Muscle of leg (tissue), 16 donors: ENCODE measurements at places on chromosomes 11 and 22. TPM values are rescaled to one million over a fixed set of nuclear protein-coding genes. Genes with fewer than 3 reads are reported as not detected.

YPEL1 gene
- 18.8 TPM for total RNA-seq

RASSF10 gene
- 0.35 TPM for total RNA-seq

GRCh38 chr11:77142091-77142975 is 14.3 kb downstream of the MYO7A start:
- no peaks in the 10 kb centered on the region for H3K36me3 ChIP-seq
- H3K4me1 ChIP-seq, result peaks cover 57% of the 10 kb centered on the region
- no peak overlapping the region for H3K4me3 ChIP-seq
- peaks cover 30% of the 10 kb centered on the region for H3K27me3 ChIP-seq

OR8K5 gene
- total RNA-seq, result not detected

DNA sequence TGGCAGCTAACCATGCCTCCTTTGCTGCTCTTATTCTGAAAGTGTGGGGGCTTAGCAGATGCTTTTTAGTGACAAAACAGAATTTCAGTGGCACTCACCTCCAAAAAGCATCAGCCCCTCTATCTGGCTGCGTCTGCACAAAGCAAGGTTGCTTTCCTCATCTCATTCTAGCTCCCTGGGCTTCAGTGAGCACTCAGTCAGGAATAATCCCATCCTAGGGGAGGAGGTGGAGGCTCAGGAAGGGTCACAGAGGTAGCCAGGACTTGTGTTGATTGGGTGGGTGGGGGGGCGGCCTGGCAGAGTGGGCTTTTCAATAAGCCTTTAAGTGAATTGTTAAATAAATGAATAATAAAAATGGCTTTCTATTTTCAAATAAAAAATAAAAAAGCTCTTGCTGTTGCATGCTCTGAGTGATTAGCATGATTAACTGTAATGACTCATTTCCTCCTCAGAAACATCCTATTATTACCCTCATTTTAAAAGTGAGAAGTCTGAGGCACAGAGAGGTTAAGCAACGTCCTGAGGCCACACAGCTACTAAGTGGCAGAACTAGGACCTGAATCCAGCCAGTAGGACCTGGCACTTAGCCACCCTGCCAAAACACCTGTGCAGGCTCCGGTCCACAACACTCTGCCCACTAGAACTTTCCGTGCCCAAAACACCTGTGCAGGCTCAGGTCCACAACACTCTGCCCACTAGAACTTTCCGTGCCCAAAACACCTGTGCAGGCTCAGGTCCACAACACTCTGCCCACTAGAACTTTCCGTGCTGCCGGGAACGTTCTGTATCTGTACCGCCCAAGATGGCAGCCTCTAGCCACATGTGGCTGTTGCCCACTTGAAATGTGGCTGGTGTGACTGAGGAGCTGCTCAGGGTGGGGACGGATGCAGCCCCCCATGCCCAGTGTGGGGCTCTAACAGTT is 5.5 kb downstream of the B3GAT1 start:
- H3K4me1 ChIP-seq, result peaks cover 4% of the 10 kb centered on the region
- H3K27ac ChIP-seq, result no peak overlapping the region
- no peaks in the 10 kb centered on the region for H3K36me3 ChIP-seq
- peaks cover 35% of the 10 kb centered on the region for H3K27me3 ChIP-seq
- DNase-seq, result no peak

- no peak overlapping the region for H3K4me3 ChIP-seq
- DNase-seq, result peak; percentile 75
- H3K27me3 ChIP-seq, result no peaks in the 10 kb centered on the region
- peaks cover 18% of the 10 kb centered on the region for H3K4me1 ChIP-seq
- no peak overlapping the region for H3K27ac ChIP-seq
- H3K36me3 ChIP-seq, result peaks cover 56% of the 10 kb centered on the region
Measured at GRCh38 chr11:62593434-62594044, 2.2 kb upstream of the TUT1 start.

- DNase-seq, result no peak
- H3K27ac ChIP-seq, result no peak overlapping the region
- no peak overlapping the region for H3K4me3 ChIP-seq
- peaks cover 15% of the 10 kb centered on the region for H3K36me3 ChIP-seq
- H3K4me1 ChIP-seq, result peaks cover 80% of the 10 kb centered on the region
Measured at GRCh38 chr11:57643802-57644201, 5.9 kb downstream of the YPEL4 start.

ZDHHC8 gene
- total RNA-seq, result 13.7 TPM

- no peak overlapping the region for H3K4me3 ChIP-seq
- H3K27me3 ChIP-seq, result no peaks in the 10 kb centered on the region
- no peak overlapping the region for H3K27ac ChIP-seq
- no peaks in the 10 kb centered on the region for H3K4me1 ChIP-seq
- no peaks in the 10 kb centered on the region for H3K36me3 ChIP-seq
- no peak for DNase-seq
Measured at GRCh38 chr22:34709641-34710040, 356.3 kb upstream of the ISX start.

DNA sequence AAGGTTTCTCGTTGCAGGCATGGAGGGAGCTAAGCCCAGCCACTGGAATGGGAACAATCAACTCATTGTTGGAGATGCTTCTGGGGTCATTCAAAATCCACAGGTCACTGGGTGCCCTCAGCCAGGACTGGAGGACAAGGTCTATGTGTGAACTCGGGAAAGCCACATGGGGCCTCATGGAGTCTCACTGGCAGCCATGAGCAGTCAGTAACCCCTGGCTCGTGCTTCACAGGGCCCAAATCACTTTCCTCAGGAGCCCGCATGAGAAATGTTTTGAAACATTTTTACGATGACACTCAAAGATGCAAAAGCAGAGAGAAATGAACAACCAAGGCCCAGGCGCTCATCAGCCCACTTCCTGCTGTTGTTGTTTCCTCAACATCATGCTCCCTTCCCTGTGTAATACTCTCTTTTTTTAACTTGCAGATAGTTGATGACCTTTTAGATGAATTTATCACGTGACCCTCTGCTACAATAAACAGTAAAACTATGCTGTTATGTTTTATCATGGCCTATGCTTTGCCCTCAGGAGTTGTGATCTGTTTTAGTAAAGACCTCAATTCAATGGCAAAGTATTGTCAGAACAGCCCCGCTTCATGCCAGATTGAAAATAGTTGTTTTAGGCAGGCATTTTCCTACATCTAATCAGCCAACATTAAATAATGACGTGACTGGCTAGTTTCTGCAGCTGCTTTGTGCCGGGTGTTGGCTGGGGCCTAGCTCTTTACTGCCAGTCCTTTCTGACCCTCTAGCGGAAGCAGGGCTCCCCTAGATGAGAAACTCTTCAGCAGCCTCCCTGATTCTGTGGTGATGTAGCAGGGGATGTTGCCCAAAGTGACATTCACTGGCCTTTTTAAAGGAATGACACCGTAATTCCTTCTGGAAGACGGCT is 39.7 kb downstream of the ADAMTS15 start:
- no peak overlapping the region for H3K27ac ChIP-seq
- no peak for DNase-seq
- peaks cover 2% of the 10 kb centered on the region for H3K36me3 ChIP-seq
- H3K4me3 ChIP-seq, result no peak overlapping the region

DNA sequence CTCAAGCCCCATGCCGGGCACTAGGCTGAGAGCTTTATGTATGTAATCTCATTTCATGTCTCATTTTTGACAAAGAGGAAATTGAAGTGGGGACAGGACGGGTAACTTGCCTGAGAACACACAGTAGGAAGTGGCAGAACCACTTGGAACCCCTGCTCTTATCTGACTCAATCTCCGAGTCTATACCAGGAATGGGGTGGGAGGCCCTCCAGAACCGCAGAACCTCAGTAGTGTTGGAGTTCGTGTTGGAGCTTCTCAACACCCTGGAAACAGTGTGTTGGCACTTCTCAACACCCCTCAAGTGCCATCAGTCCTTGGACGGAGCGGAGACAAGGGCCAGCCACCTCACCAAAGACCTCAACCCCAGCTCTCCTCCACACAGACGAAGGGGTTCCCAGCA is 38.8 kb upstream of the POLA2 start:
- H3K27ac ChIP-seq, result no peak overlapping the region
- no peak for DNase-seq
- peaks cover 19% of the 10 kb centered on the region for H3K4me1 ChIP-seq
- peaks cover 4% of the 10 kb centered on the region for H3K36me3 ChIP-seq
- H3K27me3 ChIP-seq, result peaks cover 14% of the 10 kb centered on the region

DGAT2 gene
- 0.31 TPM for total RNA-seq

DNA sequence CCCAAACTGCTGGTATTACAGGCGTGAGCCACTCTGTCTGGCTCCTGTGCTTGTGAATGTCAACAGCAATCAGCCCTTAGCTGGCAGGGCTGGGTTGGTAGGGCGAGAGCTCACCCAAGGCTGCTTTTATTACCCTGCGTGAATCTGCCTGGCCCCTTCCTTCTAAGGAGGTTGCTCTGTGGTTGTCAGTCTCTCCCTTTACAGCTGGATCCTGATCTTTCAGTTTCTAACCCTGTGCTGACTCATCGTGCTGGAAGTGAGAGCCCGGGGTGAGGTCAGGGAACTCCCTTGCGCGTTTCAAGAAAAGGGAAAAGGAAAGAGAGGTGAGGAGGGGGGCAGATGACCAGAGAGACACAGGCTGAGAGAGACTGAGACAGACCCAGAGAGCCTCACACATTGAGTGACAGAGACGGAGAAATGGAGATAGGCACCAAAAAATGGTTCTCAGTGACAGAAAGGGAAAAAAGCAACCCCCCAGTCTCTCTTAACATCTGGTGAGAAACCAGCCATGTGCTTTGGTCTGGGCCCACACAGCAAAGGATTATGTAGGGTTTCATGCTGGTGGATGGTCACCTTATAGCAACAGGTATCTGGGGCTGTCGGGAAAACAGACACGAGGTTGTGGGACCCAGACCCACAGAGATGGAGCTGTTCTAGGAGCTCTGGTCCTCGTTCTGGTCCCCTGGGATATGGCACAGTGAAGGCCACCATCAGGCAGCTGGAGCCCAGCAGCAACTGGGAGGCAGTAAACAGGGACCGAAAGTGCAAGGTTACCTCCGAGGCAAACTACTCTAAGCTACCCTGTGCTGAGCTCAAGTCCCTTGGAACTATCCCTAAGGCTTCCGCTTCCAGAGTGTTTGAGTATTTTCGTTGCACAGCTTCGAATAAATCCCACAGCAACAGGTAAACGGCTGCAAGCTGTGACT is 2.5 kb downstream of the TCN2 start:
- peak; percentile 78 for DNase-seq
- H3K36me3 ChIP-seq, result peaks cover 10% of the 10 kb centered on the region
- H3K4me1 ChIP-seq, result peaks cover 37% of the 10 kb centered on the region
- no peaks in the 10 kb centered on the region for H3K27me3 ChIP-seq
- H3K4me3 ChIP-seq, result no peak overlapping the region
- peak overlapping the region; percentile 67 for H3K27ac ChIP-seq

TYR gene
- not detected for total RNA-seq

DNA sequence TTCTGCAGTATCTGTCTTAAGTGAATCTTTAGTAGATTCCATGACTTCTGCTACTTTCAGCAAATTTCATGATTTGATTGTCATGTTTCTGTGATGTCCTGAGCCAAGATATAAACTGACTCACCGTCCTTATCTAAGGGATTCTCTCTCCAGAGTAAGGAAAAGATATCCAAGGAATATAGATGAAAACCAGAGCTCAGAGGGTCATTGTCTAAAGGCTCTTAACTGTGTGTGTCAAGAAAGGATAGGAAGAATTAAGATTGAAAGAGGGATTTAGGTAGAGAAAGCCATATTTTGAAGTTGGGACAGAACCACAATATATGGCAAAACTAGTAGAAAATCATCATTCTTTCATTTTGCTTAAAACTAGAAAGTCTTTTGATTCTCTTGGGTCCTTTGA is 50.7 kb downstream of the PPME1 start:
- no peak for DNase-seq
- H3K4me3 ChIP-seq, result no peak overlapping the region
- H3K36me3 ChIP-seq, result peaks cover under 1% of the 10 kb centered on the region
- no peaks in the 10 kb centered on the region for H3K27me3 ChIP-seq
- H3K4me1 ChIP-seq, result no peaks in the 10 kb centered on the region
- no peak overlapping the region for H3K27ac ChIP-seq

KRTAP5-9 gene
- not detected for total RNA-seq

AQP11 gene
- 0.75 TPM for total RNA-seq

HBE1 gene
- total RNA-seq, result 10.3 TPM

DNA sequence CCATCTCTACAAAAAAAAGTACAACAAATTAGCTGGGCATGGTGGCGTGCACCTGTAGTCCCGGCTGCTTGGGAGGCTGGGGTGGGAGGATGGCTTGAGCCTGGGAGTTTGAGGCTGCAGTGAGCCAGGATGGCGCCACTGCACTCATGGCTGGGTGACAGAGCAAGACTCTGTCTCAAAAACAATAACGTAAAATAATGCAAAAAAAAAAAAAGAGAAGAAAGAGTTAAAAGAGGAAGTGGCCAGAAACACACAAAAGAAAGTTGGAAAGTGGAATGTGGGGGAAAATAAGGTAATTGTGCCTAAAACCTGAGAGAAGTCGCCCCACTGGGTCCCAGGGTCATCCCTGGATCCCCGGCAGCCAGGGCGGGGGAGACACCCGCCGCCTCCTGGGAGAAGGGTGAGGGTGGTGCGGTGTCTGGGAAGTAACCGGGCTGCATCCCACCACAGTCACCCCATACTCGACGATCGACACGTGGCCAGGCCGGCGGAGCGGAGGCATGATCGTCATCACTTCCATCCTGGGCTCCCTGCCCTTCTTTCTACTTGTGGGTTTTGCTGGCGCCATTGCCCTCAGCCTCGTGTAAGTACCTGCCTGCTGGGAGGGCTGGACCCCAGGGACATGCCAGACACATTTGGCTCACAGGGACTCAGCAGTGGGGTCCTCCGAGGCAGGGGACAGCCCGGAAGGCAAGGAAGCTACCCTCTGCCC is 8.1 kb downstream of the UPK3A start:
- DNase-seq, result no peak
- no peak overlapping the region for H3K27ac ChIP-seq
- H3K4me3 ChIP-seq, result no peak overlapping the region

DNA sequence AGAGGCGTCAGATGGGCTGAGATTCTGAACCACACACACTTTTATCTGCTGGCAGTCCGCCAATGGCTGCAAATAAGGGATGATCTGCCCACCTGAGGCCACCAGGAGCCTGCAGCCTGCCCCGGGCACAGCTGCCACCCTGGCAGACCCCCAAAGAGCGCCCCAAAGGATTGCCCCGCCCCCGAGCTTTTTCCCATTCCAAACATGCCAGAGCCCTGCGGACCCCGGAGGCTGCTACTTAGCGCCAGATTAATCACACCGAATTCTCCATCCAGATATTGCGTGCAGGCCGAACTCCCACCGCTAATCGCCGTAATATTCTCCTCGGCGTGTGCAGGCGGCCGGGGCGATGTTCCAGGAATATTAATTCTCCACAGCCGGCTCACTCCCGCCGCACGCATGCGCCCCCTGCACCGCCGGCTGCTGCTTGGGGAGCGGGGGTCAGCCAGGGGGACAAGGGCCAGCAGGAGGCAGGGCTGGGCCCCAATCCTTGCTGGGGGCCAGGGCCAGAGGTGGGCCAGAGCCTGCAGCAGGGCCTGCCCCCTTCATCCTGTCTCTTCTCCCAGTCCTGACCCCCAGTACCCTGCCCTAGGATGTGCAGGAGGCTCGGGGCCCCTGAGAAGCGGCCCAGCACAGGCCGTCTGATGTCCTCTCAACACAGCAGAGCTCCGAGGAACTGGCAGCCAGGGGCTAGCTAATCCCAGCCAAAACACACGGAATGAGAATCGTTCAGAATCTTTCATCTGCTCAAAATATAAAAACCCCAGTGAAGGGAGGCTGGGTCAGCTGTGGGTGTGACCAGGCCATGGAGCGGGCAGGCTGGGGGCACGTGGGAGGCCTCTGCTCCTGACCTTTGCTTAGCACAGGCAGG is 19.5 kb upstream of the TCF20 start:
- H3K36me3 ChIP-seq, result no peaks in the 10 kb centered on the region
- H3K27me3 ChIP-seq, result peaks cover 69% of the 10 kb centered on the region
- H3K27ac ChIP-seq, result no peak overlapping the region
- H3K4me3 ChIP-seq, result no peak overlapping the region
- H3K4me1 ChIP-seq, result peaks cover 23% of the 10 kb centered on the region

GRCh38 chr11:123264431-123264780 is 69.4 kb upstream of the CLMP start:
- H3K36me3 ChIP-seq, result no peaks in the 10 kb centered on the region
- DNase-seq, result no peak
- peaks cover 11% of the 10 kb centered on the region for H3K4me1 ChIP-seq
- H3K27me3 ChIP-seq, result peaks cover 3% of the 10 kb centered on the region
- no peak overlapping the region for H3K4me3 ChIP-seq
- no peak overlapping the region for H3K27ac ChIP-seq

ZBED5 gene
- 45.4 TPM for total RNA-seq
